DMS 273 treated with DMSO at 0.1 percent for 48 hours (cell line): ENCODE measurements at places on chromosomes 5 and 9.

DNA sequence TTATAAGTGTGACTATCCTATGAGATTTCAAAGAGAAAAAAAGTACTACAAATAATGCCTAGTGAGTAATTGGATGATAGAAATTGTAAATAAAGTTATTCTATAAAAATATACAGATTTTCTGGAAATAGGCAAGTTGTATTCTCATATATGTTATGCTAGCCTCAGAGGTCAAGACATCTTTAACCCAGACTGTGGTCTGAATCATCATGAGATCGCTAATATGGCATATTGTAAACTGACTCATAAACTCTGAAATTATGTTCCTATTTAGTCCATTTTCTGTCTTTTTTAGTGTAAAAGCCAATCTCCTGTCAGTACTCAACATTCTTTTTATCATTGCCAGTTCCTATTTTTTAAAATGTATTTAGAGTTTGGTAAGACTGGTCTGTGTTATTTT, 14.2 kb downstream of the LOX start:
- DNase-seq, result no peak

- no peak for DNase-seq
These were observed 635.4 kb downstream of the IRX1 start for GRCh38 chr5:4230786-4231641.

- peak; percentile 76 for DNase-seq
These were observed 92.2 kb upstream of the IL33 start for GRCh38 chr9:6123416-6123815.

DNA sequence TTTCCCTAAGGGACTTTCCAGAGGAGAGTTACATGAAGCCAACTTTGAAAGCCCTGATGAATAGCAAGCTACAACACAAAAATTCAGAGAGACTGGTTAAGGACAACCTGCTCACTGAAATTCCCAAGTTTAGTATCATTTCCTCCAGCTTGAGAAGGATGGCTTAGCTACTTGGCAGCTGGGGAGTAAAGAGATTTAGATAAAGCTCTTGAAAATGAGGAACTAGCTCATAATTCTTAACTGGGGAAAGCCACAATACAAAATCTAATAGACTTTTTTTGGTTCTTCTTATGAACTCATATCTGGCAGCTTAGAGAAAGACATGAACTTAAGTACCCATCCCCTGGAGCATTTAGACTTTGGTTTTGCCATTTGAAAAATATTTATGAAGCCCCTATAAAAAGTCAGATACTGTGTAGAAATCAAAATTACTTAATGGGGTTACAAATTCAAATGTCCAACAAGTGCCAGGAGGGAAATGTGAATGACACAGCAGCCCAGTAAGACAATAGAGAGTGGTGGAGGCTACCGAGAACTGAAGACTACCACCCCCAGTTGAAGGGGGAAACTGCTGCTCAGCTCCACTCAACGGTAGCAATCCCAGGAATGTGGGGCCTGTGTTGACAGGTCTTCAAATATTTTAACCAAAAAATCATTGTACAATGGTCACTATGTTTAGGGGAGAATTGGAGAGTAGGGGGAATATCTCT, 79.4 kb upstream of the ADRB2 start:
- DNase-seq, result no peak

- DNase-seq, result no peak
These were observed 51.0 kb downstream of the SH3PXD2B start for GRCh38 chr5:172403189-172403796.
